ENCODE measurements at places on chromosomes 2 and 18.

- DNase-seq = no peak
Observed at GRCh38 chr18:76688724-76689472, 133.5 kb upstream of the ZNF236 start.

- no peak for DNase-seq
Observed at GRCh38 chr2:210546424-210547208, 9.8 kb upstream of the CPS1 start.

GRCh38 chr2:164800572-164800971, 41.1 kb downstream of the COBLL1 start:
- DNase-seq = no peak

DNA sequence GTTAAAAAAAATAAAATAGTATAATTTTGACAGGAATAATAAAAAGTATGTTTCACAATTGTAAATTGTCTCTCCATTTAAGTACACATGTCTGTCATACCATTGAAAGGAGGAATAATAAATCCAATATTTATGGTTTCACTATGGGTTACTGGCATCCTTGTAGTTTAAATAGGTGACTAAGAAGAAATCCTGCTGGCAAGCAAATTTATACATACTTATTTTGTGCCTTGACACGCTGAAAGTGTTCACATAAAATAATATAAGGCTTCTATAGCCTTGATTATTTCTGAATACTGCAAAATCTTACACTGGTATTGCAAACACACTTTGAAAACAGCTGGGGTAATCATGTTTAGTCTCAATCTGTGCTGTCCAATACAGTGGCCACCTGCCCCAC, 138.3 kb upstream of the ETAA1 start:
- no peak for DNase-seq

DNA sequence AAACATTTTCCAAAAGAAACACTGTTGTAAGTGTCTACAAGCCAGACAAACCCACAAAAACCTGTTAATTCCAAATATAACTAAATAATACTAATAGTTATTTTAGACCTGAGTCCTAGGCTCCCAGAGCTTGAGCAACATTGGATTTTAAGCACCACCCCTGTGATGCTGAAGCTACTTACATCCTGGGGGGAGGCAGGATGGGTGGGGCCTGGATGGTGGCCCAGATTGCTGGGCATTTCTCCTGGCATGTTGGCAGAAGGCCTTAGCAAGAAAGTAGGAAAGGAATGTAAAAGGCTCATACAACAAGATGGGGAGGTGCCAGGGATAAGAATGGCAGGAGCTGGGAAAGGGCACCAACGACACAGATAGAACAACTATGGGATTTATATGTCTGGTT, 50.7 kb upstream of the OTX1 start:
- DNase-seq = no peak

DNA sequence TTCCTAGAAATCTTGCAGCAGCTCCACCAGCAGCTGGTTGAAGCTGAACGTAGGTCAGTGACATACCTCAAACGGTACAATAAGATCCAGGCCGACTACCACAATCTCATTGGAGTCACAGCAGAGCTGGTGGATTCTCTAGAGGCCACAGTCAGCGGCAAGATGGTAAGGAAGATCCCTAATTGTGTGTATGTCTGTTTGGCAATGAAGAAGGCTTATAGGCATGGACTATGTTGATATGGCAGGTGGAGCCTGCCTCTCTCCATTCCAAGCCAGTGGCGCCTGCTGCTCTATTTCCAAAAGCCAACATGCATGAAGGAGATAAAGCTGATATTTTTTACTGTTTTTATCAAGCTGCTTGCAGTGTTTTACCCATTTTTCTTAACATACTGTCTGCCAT, 36.8 kb downstream of the ARMC9 start:
- DNase-seq = no peak

- no peak for DNase-seq
Observed at GRCh38 chr18:31783059-31783458, 22.4 kb upstream of the SLC25A52 start.

DNA sequence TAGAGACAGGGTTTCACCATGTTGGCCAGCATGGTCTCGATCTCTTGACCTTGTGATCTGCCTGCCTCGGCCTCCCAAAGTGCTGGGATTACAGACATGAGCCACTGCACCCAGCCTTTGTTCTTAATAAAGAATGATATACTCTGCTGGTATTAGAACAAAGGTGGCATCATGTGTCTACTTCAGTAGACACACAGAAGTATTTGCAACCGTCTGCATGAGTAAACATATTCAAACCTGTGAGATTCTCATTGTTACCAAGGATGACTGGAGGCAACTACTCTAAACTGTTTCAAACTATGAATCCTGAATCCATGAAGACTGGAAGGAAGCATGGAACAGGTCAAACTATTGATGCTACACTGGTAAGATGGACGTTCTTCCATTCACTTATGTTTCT, 32.1 kb downstream of the MBD2 start:
- no peak for DNase-seq

DNA sequence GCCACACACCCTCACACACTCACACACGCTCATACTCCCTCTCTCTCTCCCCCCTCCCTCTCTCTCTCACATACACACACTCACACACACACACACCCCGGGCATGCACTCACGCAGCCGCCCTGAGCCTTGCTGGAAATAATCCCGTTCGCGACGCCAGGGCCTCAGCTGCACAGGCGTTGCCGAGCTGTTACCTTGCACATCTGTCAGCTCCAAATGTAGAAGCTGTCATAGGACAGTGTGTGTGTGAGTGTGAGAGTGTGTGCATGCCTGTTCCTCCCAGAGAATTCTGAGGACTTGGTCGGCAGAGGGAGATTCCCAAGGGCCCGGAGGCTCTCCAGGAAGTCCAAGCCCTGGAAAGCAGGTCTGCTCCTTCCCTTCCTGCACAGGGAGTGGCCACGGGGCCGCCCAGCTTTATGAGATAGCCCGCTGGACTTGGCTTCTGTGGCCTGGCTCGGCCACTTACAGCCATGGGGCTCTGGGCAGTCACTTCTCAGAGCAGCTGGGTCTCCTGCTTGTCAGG, 8.6 kb downstream of the SPR start:
- no peak for DNase-seq

GRCh38 chr2:65430603-65431420, 1.6 kb downstream of the SPRED2 start:
- peak; percentile 39 for DNase-seq

DNA sequence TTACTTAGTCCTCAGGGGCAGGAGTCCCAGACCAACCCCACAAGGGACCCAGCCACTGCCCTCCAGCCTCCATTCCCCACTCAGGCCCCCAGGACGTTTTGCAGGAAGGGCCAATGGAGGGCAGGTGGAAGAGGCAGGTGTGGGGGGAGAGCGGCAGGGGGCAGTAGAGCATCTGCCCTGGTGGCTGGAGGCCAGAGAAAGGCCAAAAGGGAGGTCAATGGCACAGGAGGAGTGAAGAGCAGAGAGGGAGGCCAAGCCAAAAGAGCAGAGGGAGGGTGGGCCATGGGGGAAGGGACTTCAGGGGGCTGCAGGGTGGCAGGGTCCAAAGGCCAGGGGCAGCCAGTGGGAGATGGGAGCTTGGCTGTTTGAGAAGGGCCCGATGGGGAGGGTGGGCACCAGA, 17.3 kb upstream of the GPR55 start:
- DNase-seq = no peak

- DNase-seq = no peak
Observed at GRCh38 chr2:27651056-27651455, 12.4 kb downstream of the SUPT7L start.

GRCh38 chr2:234258562-234259141, 208.2 kb downstream of the SPP2 start:
- no peak for DNase-seq

DNA sequence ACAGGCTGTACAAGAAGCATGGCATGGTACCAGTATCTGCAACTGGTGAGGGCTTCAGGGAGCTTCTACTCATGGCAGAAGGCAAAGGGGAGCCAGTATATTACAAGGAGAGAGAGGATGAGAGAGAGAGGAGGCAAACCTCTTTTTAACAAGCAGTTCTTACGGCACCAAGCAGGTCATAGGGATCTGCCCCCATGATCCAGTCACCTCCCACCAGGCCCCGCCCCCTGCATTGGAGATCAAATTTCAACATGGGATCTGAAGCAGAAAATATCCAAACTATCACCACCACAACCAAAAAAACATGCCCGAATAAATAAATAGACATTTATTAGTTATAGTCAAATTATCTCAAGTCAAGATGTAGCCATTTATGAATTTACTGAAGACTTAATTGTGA, 14.5 kb upstream of the SLC35F5 start:
- DNase-seq = no peak

Measured in activated CD4-positive, alpha-beta T cell treated with anti-CD3 and anti-CD28 coated beads for 1 hour (primary cell).